ENCODE measurements at places on chromosomes 4 and X.

DNA sequence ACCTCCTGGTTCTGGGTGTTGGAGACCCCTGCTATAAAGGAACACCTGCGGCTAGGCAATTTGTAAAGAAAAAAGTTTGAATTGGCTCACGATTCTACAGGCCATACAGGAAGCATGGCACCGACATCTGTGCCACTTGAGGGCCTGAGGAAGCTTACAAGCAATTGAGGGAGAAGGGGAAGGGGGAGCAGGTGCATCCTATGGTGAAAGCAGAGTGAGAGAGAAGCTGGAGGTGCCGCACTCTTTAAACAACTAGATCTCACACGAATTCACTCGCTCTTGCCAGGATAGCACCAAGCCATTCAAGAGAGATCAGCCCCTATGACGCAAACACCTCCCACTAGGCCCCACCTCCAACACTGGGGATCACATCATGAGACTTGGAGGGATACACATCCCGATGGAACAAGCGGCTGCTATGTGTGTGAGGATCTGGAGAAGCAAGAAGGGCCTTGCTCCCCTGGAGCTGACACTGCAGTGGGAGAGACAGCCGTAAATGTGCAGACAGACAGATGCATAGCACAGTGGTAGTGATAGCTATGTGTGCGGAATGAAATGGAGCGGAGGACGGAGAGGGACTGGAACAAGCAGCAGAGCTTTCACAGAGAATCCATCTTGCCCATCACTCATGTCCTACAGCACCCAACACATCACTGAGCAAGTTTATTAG lies 60.7 kb upstream of the HELT start:
- no peaks in the 10 kb centered on the region for H3K27me3 ChIP-seq
- DNase-seq = peak; percentile 95
- H3K4me3 ChIP-seq = no peak overlapping the region
- H3K4me1 ChIP-seq = peaks cover 2% of the 10 kb centered on the region
- H3K27ac ChIP-seq = no peak overlapping the region

DNA sequence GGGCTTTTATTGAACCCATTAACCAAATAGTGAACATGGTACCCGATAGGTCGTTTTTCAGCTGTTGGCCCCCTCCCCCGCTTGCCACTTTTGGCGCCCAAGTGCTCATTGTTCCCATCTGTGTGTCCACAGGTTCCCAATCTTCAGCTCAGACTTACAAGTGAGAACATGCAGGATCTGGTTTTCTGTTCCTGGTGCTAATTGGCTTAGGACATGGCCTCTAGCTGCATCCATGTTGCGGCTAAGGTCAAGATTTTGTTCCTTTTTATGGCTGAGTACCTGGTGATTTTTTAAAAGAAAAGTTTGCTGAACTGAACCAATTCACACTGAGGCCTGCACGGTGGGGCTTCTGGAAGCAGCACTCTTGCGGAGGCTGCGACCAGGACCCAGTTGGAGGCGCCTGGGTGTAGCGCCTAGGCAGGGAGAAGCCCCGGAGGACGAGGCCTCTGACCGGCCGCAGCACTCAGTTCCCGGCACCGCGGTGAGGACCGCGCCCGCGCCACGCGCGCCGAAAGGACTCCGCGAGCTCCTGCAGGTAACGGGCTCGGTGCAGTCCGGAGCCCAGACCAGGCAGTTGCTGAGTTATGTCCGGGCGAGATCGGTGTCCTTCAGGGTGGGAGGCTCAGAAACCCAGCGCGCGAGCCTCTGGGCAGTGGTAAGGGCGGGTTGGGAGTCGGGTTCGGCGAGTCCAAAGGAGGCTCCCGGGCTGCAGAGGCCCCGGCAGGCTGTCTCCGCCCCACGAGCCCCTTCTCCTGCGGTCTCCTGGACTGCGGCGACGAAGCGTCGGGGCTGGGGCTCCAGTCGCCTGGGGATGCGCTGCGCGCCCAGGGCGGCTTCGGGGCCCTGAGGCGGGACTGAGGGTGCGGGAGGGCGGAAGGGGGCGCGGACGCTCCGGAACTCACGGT lies 15.8 kb upstream of the SLC25A4 start:
- H3K36me3 ChIP-seq = no peaks in the 10 kb centered on the region
- H3K27ac ChIP-seq = no peak overlapping the region
- no peak for DNase-seq
- peaks cover 54% of the 10 kb centered on the region for H3K27me3 ChIP-seq
- H3K4me1 ChIP-seq = no peaks in the 10 kb centered on the region

DNA sequence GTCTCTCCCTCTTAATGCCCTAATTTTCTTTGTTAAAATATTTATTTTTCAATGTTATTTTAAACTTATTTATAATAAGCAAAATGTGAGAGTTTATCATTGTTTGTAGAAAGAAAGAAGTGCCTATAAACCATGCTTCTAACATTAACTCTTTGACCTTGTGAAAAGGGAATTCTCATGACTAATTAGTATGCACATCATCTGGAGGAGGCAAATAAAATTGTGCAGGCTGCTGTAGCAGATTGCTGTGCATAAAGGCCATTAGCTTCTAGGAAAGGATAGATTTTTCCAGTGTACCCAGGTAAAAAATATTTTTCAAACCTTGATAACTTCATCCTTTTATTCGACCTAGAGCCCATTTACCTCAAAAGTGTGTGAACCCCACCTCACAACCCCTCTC lies 84.6 kb upstream of the GUCY1A1 start:
- H3K27ac ChIP-seq = no peak overlapping the region
- no peaks in the 10 kb centered on the region for H3K36me3 ChIP-seq
- peaks cover 11% of the 10 kb centered on the region for H3K4me1 ChIP-seq
- H3K27me3 ChIP-seq = no peaks in the 10 kb centered on the region
- DNase-seq = no peak
- H3K4me3 ChIP-seq = no peak overlapping the region

DNA sequence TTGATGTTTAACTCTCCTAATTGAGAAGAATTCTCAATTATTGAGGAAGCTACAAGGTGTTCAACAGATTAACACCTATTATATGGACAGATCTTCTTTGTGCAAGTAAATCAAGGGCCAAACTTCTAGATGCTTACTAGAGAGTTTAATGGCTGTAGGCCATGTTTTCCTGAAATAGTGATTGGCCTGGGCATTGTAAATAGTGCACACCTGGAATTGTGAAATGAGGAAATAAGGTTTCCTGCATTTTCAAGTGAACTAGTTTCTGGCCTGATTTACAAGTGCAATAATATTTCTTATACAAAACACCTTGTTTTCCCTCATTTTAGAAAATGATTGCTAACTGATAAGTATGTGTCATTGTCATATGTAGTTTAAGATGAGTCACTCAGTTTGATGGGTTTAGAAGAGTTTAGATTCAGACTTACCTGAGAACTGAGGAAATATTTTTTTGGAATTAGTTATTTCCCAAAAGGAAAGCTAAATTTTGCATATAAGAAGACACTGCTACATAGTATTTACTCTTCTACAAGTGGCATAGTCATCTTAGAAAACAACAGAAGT lies 21.2 kb downstream of the AFF1 start:
- H3K27me3 ChIP-seq = no peaks in the 10 kb centered on the region
- H3K27ac ChIP-seq = no peak overlapping the region
- DNase-seq = no peak
- peaks cover 25% of the 10 kb centered on the region for H3K4me1 ChIP-seq
- H3K36me3 ChIP-seq = peaks cover 10% of the 10 kb centered on the region

GRCh38 chrX:37989304-37989703 lies 17.0 kb upstream of the SYTL5 start:
- H3K27ac ChIP-seq = no peak overlapping the region
- H3K27me3 ChIP-seq = no peaks in the 10 kb centered on the region
- no peak overlapping the region for H3K4me3 ChIP-seq
- no peaks in the 10 kb centered on the region for H3K4me1 ChIP-seq
- no peaks in the 10 kb centered on the region for H3K36me3 ChIP-seq

DNA sequence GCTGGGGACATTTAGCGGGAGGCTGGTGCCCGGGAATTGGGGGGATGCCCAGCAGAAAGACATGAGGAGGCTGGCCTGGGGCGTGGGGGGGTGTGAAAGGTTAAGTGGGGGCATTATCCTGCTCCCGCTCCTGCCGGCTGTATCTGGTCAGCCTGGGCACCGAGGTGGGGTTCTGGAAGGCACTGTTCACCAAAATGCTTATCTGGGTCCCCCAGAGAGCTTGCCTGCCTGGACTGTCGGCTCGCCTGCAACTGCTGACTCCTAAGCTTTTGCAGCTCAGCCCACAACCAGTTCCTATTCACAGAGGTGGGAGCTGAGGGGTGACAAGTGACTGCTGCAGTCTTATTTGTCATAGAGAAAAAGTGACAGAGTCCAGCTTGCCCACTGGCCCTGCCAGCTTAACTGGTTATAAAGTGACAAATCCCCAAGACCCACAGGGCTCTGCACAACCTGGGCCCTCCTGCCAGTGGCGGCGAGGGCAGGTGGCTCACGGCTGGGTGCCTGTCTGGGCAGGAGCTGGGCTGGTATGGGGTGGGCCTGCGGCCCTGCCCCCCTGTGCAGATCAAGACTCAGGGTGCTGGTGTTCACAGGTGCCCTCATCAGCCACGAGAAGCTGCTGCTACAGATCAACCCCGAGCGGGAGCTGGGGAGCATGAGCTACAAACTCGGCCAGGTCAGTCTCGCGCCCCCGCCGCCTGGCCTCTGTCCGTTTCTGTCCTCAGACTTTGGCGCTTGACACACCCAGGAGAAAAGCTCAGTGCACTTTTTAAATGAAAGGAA lies 23.7 kb upstream of the MSANTD1 start:
- peaks cover 93% of the 10 kb centered on the region for H3K36me3 ChIP-seq
- no peak overlapping the region for H3K4me3 ChIP-seq
- DNase-seq = no peak
- H3K4me1 ChIP-seq = no peaks in the 10 kb centered on the region

GRCh38 chr4:129261584-129261983 lies 165.6 kb downstream of the C4orf33 start:
- H3K36me3 ChIP-seq = no peaks in the 10 kb centered on the region
- no peak overlapping the region for H3K4me3 ChIP-seq
- no peak for DNase-seq
- H3K27ac ChIP-seq = no peak overlapping the region
- no peaks in the 10 kb centered on the region for H3K4me1 ChIP-seq

GRCh38 chr4:153705743-153706468 lies 21.8 kb downstream of the TLR2 start:
- H3K4me1 ChIP-seq = no peaks in the 10 kb centered on the region
- no peaks in the 10 kb centered on the region for H3K36me3 ChIP-seq
- H3K4me3 ChIP-seq = no peak overlapping the region
- no peaks in the 10 kb centered on the region for H3K27me3 ChIP-seq
- DNase-seq = peak; percentile 31

GRCh38 chr4:185309770-185310169 lies 86.0 kb downstream of the LRP2BP start:
- no peak overlapping the region for H3K27ac ChIP-seq
- no peaks in the 10 kb centered on the region for H3K27me3 ChIP-seq
- no peaks in the 10 kb centered on the region for H3K36me3 ChIP-seq
- DNase-seq = no peak

DNA sequence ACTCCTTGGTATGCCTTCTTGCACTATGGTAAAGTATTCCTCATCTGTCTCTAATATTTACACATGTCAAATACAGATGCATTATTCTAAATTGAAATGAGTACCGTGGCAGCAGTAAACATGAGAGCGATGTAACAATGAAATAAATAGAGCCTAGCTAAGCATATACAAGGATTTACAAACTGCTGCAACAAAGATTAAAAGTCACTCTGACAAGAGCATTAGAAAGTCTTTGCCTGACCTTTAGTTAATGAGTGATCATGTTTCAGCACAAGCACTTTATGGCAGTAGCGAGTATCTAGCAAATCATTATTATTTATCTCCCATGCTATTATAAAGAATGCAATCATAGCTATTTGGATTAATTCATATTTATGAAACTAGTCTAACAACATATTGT lies 547.0 kb upstream of the NDST4 start:
- no peak for DNase-seq
- H3K4me3 ChIP-seq = no peak overlapping the region
- no peaks in the 10 kb centered on the region for H3K36me3 ChIP-seq
- H3K4me1 ChIP-seq = no peaks in the 10 kb centered on the region

GRCh38 chr4:118881512-118882146 lies 7.0 kb upstream of the SYNPO2 start:
- no peak for DNase-seq
- H3K4me1 ChIP-seq = no peaks in the 10 kb centered on the region
- no peak overlapping the region for H3K4me3 ChIP-seq
- H3K36me3 ChIP-seq = no peaks in the 10 kb centered on the region
- H3K27ac ChIP-seq = no peak overlapping the region
- no peaks in the 10 kb centered on the region for H3K27me3 ChIP-seq

GRCh38 chr4:78722320-78722719 lies 53.8 kb upstream of the BMP2K start:
- no peaks in the 10 kb centered on the region for H3K27me3 ChIP-seq
- no peak overlapping the region for H3K27ac ChIP-seq
- peaks cover 7% of the 10 kb centered on the region for H3K4me1 ChIP-seq
- DNase-seq = no peak
- no peak overlapping the region for H3K4me3 ChIP-seq

GRCh38 chrX:139559383-139560042 lies 29.0 kb downstream of the F9 start:
- H3K27me3 ChIP-seq = peaks cover 4% of the 10 kb centered on the region
- peaks cover 20% of the 10 kb centered on the region for H3K4me1 ChIP-seq
- H3K4me3 ChIP-seq = no peak overlapping the region

DNA sequence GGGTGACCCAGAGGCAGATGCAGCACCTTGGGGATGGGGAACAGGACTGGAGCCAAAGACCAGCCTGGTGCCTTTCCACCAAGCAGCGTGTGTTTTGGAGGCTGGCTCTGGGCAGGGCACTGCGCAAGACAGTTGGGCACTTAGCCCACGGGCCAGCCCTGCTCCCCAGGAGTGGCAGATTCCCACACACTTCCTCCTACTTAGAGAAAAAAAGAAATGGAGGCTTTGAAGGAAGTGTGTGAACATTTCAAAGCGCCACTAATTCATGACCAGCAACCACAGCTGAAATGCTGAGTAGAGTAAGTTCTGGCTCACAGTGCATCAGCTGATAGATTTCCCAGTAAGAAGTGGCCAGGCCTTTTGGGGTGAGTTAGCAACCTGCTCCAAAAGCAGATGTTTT lies 54.9 kb upstream of the LGI2 start:
- H3K4me1 ChIP-seq = peaks cover 24% of the 10 kb centered on the region
- H3K36me3 ChIP-seq = no peaks in the 10 kb centered on the region
- DNase-seq = peak; percentile 81

- H3K36me3 ChIP-seq = no peaks in the 10 kb centered on the region
- no peaks in the 10 kb centered on the region for H3K4me1 ChIP-seq
- DNase-seq = no peak
- H3K4me3 ChIP-seq = no peak overlapping the region
Measured at GRCh38 chrX:142249721-142250120, 44.6 kb upstream of the MAGEC2 start.

DNA sequence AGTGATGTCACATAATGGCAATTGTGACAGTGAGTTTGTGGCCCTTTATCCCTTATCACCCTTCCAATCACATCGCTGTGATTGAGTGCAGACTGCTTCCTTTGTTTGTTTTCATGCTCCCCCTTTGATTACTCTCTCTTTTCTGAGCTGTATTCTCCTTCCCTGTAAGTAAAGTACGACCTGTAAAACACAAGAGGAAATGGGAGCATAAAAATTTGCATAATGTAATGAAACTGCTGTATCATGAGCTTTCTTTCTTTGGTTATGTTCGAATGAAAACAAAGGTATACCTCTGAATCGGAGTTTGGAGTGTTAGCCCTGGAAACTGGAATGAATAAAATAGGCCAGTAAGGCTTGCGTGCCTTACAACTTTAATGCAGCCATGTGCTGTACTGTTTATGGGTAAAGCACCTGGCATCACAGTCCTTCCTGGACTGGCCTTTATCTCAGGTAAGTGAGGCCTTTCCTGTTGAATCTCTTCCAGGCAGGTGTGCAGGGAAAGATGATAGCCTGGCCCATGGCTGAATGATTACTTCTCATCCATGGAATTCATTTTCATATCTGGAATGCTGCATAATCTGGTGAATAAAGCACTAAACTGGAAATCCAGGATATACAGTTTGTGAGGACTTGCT lies 26.6 kb upstream of the HS3ST1 start:
- no peaks in the 10 kb centered on the region for H3K4me1 ChIP-seq
- H3K27me3 ChIP-seq = no peaks in the 10 kb centered on the region
- H3K27ac ChIP-seq = no peak overlapping the region
- DNase-seq = no peak

Measured in common myeloid progenitor, CD34-positive (primary cell).